ENCODE measurements at places on chromosomes 5 and 9.

DNA sequence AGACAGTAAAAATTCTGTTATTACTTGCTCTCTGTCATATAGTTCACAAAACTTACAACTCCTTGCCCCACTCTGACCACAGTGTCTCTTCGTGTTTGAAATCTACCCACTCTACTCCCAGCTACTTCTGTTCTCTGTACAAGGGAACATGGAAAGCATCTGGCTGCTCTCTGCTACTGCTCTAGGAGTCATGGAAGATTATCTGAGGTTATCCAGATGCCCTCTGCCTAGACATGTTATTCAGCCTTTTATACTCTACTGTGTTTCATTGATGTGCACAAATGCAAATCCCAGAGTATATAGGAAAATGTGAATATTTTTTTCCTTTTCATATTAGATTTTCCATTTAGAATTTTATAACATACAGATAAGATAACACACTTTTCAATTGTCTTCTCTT is 1525.6 kb downstream of the MAT2B start:
- DNase-seq, result no peak

- DNase-seq, result no peak
These were observed 69.3 kb downstream of the SLC1A1 start for GRCh38 chr9:4559261-4560182.

DNA sequence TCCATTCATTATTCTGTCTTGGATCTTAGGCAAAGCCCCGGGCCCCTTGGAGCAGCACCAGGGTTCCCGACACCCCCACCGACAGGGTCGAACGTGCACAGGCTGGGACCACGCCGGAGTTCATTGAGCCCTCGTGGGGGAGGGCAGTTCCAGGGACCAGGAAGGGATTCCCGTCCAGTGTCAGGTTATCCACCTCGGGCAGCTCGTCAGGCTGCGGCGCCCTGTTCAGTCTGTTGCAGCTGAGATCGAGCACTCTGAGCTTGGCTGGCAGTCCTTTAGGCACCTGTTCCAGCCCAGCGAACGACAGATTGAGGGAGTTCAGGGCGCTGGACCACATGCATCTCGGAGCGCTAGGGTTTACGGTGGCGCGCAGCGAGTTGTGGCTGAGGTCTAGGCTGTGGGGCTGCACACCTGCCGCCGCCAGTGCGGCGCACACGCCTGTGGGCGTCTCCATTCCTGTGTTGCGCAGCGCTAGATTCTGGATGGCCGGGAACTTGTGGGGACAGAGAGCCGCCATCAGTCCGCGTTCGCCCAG is 1.1 kb downstream of the CD14 start:
- no peak for DNase-seq

DNA sequence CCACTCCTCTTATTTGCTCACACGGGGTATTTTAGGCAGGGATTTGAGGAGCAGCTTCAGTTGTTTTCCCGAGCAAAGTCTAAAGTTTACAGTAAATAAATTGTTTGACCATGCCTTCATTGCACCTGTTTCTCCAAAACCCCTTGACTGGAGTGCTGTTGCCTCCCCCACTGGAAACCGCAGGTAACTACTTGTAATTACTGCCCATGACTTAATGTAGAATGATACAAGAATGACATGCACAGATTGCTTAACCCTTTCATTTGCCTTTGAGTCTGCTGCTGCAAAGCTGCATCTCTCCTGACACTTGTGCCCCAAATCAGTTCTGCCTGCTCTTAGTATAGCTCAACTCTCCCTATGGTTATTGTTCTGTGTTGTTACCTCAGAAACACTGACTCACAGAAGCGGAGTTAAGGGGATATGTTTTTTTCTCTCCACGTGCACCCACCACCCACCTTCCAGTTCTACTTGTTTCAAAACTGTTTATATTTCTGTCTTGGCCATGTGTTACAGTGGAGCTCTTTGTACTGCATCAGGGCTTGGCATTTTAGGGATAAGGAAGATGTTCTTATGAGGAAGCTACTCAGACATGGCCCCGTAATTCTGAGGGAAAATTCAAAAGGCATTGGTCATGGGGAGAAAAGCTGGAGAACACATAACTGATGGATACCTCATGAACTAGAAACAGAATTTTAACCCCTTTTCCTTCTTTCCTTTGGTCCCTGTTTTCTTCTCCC is 2.3 kb downstream of the ADRB2 start:
- DNase-seq, result no peak

DNA sequence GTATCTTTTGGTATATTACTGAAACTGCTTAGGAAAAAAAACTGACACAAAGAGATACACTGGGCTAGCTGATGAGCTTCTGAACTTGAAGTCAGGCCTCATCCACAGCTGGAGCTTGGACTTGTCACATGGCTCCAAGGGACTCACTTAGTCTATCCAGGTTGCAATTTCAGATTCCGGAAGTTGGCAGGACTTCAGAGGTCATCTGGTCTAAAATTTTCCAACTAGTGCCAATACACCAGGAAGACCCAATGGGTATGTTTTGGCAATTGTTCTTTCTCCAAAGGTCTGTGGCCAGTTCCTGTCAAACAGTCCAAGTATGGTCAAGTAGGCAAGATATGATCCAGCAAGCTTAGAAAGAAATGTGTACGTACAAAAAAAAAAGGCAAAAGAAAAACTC is 36.7 kb downstream of the MRPS27 start:
- DNase-seq, result no peak

DNA sequence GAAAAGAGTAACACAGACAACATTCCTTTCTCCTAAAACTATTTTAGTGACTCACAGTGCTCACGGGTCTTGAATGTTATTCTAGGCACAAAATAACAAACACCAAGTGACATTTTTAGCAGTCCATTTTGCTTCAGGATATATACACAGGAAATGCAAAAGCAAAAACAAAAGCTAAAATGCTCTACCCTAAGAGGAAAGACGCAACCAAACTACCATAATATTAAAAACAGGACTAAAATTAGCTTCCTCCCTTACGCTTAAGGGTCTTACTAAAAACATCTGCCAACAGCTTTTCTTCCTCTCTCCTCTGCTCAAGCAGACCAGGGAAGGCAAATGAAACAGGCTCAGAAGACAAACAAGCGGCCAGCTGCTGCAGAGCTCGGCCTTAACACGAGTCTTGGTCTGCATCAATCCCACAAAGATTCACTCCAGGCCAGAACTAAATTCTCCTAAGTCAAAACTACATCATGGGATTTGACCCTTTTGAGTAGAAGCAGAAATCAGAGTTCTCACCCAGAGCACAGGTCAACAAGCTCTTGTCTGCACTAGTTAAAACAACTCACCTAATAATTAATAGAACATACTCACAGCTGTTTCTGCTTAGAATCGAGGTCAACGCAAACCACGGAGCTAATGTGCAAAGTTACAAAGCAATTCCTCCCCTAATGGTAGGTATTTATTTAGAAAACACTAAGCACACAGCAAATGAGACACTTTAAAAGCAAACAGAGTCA is 62.3 kb downstream of the RAPGEF1 start:
- no peak for DNase-seq

DNA sequence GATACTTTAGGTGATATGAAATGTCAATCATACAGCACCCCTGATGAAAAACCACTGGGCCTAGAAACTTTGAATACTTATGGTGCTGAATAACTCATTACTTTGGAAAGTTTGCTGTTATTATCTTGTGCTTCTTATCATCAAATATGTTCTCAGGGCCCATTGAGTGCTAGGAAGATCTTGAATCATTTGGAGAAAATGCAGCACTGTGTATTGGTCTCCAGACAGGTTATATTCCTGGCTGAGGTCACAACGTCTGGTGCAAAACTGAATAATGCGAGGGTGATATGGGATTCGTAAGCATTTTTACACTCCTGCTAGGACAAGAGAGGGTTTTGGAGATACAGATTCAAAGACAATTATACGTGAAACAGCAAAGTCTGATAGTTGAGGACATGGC is 249.4 kb upstream of the TNC start:
- DNase-seq, result no peak

GRCh38 chr9:78026416-78026815 is 5.2 kb downstream of the GNAQ start:
- DNase-seq, result no peak

- DNase-seq, result no peak
These were observed 282.9 kb downstream of the NFIB start for GRCh38 chr9:14031060-14031414.

GRCh38 chr9:27212621-27213020 is 84.3 kb downstream of the EQTN start:
- DNase-seq, result no peak

DNA sequence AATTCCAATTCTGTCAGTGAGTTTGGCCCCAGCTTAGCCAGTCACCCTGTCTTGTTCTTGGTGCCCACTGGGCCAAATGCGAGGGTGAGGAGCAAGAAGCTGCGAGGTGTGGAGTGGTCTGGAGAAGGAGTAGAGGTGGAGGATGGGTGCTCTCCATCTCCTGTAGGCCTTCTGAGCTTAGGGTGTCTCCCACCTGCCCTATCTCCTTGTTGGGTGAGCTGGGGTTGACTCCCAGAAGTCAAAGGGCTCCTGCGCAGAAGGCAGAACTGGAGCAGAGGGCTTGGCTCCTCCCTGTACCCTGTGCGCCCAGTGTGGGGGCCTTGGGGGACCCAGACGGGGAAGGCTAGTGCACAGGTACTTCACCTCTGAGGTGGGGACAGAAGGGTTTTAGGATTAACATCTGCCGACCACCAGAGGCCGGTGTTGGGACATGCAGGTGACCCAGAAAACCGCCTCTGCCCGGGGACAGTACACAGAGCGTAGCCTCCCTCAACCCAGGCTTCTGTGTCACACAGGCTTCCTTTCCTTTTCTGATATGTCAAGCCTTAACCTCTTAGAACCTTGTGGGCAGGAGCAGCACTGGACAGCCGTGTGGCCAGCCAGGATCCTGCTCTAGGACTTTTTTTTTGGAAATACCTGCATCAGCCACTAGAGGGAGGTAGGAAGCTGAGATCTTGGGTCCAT is 16.9 kb downstream of the IL5 start:
- DNase-seq, result no peak

DNA sequence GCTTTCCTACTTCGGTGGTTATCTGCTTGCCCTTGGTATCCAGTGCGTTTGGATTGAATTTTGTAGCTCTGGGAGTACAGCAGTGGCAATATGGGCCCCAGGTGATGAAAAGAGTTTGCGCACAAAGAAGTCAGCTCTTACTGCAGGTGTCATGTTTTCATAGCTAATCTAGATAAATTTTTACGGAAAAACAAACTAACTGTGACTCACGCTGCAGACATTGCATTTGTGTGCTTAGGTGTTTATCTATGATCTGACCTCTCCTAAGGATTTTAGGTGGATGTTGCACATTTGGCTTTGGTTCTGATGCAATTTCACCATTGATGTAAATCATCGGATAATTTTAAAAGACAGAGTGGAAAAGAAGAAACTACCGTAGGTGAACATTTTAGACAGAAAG is 92.1 kb downstream of the VCAN start:
- no peak for DNase-seq

- DNase-seq, result no peak
These were observed 35.3 kb downstream of the MTREX start for GRCh38 chr5:55343107-55343506.

DNA sequence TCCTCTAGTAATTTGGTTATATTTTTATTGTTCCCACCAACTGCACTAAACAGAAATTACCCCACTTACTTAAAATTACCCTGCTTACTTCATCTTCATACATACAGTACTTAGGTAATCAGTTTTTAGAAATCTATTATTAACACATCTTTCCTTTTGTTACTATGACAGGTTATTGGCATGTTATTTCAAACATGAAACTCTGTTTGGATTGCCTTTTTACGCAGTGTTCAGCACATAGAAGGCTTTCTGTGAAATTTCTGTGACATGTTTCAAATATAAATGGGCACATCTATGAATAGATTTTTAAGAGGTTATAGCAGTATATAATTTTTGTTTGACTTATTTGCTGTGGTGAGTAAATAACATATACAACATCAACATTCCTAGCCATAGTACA is 22.5 kb downstream of the SRFBP1 start:
- DNase-seq, result no peak

- DNase-seq, result no peak
These were observed 183.9 kb downstream of the BARX1 start for GRCh38 chr9:93771276-93771675.

DNA sequence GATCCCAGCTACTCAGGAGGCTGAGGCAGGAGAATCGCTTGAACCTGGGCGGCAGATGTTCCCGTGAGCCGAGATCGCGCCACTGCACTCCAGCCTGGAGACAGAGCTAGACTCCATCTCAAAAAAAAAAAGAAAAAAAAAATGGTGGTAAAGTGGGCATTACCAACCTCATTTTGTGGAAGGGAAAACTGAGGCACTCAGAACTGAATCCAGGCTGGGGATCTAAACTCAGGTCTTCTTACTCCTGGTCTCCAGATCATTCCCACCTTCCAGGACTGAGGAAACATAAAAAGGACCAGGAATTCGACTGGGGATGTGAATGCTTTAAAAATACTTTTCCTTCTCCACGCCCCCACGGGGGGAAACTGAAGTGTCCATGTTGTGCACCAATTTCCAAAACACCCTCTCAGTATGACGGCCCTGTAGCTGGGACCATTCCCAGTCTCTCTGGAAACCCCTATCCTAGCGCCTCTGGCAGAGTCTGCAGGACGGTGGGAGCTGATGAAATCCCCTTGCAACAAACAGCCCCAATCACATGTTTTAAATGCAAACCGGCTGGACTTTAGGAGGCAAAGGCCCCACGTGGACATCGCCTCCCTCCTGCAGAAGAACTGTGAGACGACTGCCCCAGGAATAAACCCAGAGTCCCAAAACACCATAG is 8.9 kb upstream of the AKNA start:
- DNase-seq, result no peak

- DNase-seq, result no peak
These were observed 58.5 kb downstream of the AP3B1 start for GRCh38 chr5:78236046-78236445.

- no peak for DNase-seq
These were observed 30.9 kb downstream of the ZFR start for GRCh38 chr5:32413466-32414263.

GRCh38 chr5:116472274-116472673 is 102.3 kb downstream of the SEMA6A start:
- no peak for DNase-seq

DNA sequence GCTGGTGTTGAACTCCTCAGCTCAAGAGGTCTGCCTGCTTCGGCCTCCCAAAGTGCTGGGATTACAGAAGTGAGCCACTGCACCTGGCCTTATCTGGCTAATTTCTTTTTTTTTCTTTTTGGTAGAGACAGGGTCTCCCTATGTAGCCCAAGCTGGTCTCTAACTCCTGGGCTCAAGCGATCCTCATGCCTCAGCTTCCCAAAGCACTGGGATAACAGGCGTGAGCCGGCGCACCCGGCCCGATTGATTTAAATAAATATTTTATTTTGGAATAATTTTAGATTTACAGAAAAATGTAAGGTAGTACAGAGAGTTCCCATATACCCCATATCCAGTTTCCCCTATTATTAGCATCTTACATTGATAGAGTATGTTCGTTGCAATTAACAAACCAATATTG is 155.0 kb upstream of the MVB12B start:
- no peak for DNase-seq
